A172 (cell line): ENCODE measurements at places on chromosomes 7 and 10.

GRCh38 chr7:143252006-143252405 lies 11.2 kb upstream of the GSTK1 start:
- DNase-seq = no peak

GRCh38 chr7:52498366-52498765 lies 537.1 kb upstream of the POM121L12 start:
- no peak for DNase-seq

DNA sequence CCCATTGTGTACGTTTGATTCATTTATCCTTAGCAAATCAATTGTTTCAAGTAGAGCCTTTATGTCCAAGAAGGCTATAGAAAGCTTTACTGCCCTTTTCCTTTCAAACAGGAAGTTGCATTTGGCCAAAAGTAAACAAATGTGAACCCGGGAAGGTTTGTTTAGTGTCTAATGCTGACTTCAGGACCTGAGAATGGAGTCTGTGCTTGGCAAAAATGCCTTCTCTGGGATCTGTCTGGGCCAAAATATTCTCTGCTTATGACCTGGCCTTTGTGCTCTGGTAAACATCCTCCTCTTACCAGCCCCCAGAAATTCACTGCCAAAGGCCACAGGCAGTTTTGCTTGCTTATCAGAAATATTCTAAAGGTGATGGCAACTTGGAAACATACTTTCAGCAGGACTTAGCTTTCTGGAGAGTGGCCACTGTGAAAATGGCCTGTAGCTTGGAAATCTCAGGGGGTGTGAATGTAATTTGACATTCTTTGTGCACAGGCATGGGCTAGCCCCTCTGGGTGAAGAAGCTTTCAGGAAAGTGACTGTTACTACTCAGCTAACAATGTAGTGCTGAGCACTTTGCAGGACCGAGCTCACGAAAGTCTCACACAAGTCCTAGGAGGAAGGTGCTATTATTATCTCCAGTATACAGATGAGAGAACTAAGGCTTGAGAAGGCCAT lies 199.5 kb downstream of the PTEN start:
- DNase-seq = no peak

- DNase-seq = no peak
These were observed 23.4 kb downstream of the SMURF1 start for GRCh38 chr7:99120501-99120900.

- no peak for DNase-seq
These were observed 23.0 kb upstream of the GRID1 start for GRCh38 chr10:86389441-86390193.

DNA sequence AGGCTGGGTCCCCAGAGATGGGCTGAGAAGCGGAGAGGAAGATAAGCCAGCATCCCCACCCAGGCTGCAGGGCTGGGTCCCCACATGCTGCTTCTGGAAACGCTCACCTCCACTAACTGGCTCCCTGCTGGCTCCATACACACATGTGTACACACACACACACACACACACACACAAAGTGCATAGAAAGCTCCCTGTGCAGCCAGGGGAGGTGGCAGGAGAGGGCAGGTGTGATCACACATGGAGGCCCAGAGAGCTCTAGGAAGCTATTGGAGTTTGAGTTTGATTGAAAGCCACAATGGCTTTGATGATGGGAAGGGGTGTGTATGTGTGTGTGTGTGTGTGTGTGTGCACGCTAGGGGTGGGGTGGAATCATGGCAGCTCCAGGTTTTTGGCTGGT lies 29.3 kb downstream of the CXCL12 start:
- no peak for DNase-seq

DNA sequence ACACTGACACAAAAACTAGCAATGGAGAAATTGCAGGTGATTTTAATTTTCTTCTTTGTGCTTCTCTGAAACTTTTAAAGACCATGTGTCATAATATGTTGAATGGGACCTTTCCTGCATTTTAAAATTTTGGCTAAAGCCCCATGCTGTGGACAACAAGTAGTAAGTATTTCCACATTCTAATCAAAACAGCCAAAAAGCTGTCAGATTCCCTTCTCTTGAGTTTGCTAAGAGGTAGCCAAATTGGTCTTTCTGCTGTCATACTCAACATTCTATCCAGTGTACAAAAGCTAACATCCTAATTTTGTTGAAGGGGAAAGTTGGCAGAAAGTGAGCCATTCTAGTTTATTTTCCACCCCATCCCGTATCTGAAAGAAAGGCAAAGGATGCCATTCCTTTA lies 447.6 kb downstream of the TFEC start:
- DNase-seq = no peak

- no peak for DNase-seq
These were observed 4.8 kb upstream of the CAMK1D start for GRCh38 chr10:12344375-12345110.

DNA sequence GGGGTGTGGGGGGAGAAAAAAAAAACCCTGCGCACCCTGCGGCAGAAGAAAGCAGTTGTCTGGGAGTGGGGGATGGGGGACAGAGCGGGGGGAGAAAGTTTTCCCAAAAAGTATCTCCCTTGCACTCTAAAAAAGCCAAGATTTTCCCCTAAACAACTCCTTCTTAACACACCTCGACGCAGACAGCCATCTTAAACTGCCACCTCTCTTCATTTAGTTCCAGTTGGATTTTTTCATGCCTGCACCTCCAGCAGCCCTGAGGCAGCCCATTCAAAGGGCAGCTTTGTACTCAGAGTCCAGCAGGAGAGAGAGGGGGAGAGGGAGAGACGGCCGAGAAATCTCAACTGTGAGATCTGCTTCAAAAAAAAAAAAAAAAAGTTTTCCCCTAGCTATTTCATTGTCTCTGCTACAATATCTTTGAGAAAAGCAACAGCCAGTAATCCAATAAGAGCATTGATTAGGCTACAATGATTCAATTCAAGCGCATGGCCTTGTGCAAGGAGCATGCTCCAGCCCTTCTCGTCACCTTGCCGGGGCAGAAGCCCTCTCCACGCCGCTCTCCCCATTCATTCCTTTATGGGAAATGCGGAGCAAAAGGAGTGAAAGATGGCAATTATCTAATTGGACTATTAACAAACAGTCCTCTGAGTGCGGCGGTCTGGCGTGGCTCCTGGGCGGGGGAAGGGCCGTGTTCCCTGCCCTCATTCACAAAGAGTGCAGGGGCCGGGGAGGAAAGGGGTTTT lies 939 bp upstream of the VAX1 start:
- DNase-seq = no peak

DNA sequence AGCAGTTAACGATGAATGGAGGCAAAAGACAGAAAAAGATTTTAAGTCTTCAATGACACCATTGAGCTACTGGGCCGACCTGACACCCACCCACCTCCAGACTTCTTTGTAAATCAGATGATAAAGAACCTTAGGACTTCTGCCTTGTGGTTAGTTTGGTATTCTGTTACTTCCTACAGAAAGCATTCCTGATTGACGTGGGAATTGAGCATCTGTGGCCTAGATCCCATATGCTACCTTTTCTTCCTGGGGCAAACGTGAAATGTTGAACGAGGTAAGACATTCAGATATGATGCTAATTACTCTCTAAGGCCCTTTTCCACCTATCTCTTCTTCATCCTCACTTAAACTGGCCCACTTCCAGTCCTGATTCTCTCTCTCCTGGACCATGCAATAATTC lies 10.2 kb downstream of the PRLHR start:
- peak; percentile 4 for DNase-seq

GRCh38 chr10:132328738-132329137 lies 3.3 kb upstream of the LRRC27 start:
- no peak for DNase-seq

DNA sequence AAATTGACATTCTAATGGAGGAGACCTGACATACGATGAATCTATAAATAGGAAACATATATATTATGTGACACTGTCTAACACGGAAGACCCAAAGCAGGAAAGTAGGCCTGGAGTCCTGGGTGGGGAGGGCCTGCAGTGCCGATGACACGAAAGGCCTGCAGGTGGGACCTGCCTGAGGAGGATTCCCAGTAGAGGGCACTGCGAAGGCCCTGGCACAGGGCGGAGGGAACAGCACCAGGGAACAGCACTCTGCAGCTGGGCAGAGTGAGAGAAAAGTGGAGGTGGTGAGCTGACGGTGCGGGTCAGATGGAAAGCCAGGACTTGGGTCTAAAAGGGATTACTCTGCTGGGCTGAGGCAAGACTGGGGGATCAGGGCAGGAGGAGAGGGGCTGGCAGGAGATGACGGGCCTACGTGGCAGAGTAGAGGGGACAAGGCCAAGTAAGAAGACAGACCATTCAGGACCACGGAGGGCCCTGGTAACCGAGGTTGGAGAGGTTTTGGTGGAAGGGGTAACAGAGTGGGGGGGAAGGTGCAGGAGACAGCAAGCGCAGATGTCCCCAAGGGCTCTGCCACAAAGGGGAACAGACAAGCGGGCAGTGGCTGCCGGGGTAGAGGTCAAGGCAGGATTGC lies 8.1 kb downstream of the ZNF746 start:
- DNase-seq = no peak

GRCh38 chr10:100374200-100374655 lies 27.2 kb downstream of the SCD start:
- DNase-seq = no peak

DNA sequence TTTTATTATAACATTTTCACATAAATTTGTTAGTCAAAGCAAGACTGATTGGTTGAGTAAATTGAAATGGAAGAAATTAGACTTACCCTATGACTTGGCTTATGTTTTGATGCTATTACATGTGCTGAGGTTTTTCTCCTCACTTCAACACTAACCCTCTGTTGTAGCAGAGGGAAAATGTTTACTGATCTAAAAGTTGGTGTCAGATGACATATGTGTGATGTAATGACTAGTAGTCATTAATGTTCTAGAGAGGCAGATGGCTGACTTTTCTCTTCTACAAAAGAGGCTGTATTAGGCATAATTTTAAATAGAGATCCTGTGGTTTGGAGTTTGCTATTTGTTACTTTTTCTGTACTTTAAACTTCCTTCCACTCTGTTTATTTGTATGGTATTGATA lies 266.0 kb downstream of the BBS9 start:
- DNase-seq = no peak

GRCh38 chr10:63214571-63214970 lies 81.4 kb downstream of the NRBF2 start:
- DNase-seq = no peak

- peak; percentile 64 for DNase-seq
These were observed 128.2 kb upstream of the CHST15 start for GRCh38 chr10:124221356-124222317.

DNA sequence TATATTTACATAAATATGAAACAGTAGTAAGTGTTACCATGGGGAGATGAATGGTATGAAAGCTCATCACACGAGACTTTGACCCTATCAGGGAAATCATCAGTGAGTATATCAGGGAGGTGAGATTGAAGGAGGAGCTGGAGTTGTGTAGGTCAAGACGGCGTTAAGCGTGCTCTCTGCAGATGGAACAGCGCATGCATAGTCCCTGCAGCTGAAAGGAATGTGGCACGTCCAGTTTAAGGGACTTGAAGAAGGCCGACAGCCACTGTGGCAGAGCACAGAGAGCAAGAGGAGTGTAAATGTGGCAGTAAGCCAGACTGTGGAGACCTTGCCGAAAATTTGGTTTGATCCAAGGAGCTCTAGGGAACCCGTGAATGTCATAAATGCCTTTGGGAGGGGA lies 38.9 kb downstream of the POU6F2 start:
- no peak for DNase-seq

DNA sequence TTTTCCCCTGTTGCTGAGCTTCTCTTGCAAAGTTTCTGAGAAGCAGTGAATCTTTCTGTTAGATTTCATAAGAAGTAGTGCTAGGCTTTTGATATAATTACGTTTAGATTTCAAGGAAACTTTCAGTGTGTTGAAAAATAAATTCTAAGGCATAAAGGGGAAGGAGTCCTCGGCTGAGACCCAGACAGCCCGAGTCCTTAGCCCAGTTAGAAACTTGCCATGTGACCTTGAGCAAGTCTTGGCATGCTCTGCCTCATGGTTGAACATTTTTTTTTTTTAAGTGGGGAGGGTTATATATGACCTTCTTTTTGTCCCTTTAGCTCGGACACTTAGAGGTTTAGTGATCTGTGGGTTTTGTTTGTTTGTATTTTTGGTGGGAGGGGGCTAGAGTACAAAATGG lies 117.5 kb downstream of the TCF7L2 start:
- DNase-seq = no peak

DNA sequence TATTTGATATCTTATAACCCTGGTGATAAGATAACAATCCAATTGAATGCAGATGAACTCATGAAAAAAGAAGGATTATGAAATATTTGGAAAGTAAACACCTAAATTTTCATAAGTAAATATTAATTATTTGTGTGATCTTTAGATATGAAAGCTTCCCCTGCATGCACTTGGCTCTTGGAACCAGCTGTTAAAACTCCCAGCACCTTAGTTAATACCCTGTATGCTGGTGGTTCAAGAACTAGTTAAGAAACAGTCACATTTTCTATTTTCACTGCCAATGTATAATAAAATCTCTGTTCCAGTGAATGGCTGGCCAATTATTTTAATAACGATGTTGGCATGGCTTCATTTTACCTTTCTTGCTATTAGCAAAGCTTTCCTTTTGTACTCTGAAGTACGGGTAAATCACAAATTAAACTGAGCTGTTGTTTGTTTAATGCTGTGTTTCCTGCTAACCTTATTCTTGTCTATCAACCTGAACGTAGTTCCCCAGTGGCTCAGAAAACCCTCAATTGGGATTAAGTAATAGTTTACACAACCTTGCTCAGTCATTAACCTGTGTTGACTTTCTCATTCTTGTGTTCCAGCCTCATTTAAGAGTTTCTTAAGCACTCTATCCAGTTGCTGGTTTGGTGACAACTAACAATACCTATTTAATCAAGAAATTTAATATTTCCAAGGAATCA lies 38.9 kb downstream of the MET start:
- DNase-seq = no peak

DNA sequence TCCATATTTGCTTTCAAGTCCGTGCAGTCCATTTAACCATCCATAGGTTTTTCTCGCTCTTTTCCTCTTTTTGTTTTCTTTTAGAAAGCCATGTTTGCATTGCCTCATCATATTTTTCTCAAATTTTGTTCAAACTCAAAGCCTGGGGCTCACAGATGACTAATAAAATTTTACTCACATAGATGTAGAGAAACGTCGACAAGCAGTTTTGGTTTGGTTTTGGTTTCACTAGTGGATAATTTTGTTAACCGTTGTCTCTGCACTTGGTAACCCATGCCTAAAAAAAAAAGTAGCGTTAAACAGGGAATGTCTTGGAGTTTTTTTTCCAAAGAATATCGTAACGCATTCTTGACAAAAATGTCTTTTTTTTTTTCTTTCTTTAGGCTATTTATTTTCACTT lies 344.2 kb upstream of the GALNT17 start:
- DNase-seq = no peak

- DNase-seq = no peak
These were observed 51.5 kb upstream of the MYL10 start for GRCh38 chr7:101680406-101681145.

GRCh38 chr7:21568762-21569161 lies 25.9 kb downstream of the DNAH11 start:
- peak; percentile 27 for DNase-seq
